Activated T-cell treated with anti-CD3 and anti-CD28 coated beads, Interleukin-2, amount 50 U/mL, for 48 hours (primary cell): ENCODE measurements at places on chromosomes 13 and 19.

GRCh38 chr19:10871711-10872545 lies 575 bp downstream of the CARM1 start:
- peak; percentile 66 for DNase-seq

GRCh38 chr13:111876506-111876905 lies 190.4 kb upstream of the SOX1 start:
- DNase-seq, result no peak

GRCh38 chr19:20243629-20244028 lies 76.6 kb downstream of the ZNF486 start:
- no peak for DNase-seq

DNA sequence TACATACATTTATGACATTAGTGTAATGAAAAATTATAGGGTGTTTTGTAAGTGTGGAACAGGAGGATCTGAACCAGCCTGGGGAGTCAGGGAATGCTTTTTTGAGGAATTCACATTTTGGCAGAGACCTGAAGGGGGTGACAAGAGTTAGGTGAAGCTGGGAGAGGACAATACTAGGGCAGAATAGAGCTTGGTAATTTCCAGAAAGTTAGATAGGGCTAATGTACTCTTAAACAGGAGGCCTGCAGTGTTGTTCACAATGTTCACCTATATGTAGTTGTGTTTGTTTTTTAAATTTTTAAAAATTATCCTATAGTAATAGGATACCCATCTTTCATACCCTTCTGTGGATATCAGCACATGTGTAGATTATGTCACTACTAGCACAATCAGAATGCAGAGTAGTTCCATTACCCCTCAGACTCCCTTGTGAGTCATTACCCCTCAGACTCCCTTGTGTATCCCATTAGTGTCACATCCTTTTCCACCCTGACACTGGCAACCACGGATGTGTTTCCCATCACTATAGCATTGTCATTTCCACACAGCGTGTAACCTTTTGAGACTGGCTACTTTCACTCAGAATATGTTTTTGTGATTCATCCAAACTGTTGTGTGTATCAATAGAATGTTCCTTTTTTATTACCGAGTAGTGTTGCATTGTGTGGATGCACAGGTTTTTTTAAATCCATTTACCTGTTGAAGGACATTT lies 43.1 kb downstream of the PCCA start:
- peak; percentile 53 for DNase-seq

- DNase-seq, result no peak
Measured at GRCh38 chr19:3782903-3783302, 3.3 kb downstream of the MATK start.

DNA sequence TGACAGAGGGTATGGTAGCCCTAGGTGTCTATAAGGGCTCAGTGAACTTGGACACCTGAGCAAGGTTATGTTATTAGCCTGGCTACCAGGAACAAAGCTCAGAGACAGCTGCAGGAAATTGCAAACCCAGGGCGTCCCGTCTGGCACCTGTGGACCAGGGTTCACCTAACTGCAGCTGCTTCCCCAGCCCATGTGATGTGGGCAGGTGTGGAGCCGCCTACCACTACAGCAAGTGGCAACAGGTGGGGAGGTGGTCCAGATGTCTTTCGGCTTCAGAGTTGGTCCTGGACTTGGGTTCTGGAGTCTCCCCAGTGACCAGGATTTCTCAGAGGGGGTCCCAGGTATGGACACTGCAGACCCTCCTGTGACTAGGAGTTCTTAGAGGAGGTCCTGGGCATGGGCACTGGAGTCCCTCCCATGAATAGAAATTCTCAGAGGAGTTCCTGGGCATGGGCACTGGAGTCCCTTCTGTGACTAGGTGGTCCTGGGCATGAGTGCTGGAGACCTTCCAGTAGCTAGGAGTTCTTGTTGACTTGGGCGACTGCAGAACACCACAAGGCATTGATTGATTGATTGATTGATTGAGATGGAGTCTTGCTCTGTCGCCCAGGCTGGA lies 25.2 kb downstream of the ACTL9 start:
- DNase-seq, result no peak

- peak; percentile 38 for DNase-seq
Measured at GRCh38 chr19:7010722-7011593, 10.3 kb downstream of the MBD3L2B start.

- no peak for DNase-seq
Measured at GRCh38 chr13:48602296-48603016, 51.3 kb upstream of the CYSLTR2 start.

- DNase-seq, result no peak
Measured at GRCh38 chr13:48155848-48156247, 60.9 kb upstream of the MED4 start.

- no peak for DNase-seq
Measured at GRCh38 chr13:25276748-25277147, 10.5 kb downstream of the MTMR6 start.

DNA sequence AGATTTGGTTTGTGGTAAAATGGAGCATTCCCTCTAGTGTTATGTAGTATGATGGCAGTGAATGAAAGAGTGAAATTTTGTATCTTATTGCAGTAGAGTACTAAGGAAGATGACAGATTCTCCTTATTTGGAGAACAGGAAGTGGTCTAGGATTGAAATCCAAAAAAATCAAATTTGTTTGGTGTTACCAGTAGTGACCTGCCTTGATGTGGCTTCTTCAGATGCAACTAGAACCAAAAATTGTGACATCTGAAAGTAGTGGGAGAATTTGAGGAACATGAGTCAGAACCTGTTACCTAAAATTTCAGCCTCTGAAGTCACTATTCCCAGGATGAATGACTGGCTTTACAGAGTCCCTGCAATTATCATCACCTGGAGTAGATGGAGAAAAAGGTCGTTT lies 165.9 kb downstream of the KLF5 start:
- DNase-seq, result no peak

DNA sequence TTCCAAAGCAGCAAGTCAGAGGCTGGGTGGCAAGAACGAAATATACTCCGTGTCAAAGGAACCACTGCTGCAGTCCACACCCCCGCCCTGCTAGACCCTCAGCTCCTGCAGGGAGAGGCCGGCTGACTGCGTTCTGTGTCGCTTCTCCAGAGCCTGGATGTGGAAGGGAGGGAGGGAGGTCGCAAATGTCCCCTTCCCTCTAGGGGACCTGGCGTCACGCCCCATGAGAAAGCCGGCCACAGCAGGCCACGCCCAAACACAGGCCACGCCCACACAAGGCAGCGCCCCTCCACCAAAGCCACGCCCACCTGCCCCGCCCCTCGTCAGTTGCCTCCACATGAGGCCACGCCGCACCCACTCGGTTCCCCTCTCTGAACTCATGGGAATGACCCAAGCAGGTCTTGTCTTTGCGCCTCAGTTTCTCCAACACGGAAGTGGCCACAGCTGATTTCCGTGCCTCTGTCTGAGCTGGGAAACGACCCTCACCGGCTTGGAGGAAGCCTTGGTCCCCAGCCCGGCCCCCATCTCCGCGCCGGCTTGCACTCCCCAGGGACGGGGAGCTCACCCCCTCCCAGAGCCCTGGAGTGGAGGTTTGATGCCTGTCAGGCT lies 38.4 kb upstream of the TCF3 start:
- peak; percentile 81 for DNase-seq

DNA sequence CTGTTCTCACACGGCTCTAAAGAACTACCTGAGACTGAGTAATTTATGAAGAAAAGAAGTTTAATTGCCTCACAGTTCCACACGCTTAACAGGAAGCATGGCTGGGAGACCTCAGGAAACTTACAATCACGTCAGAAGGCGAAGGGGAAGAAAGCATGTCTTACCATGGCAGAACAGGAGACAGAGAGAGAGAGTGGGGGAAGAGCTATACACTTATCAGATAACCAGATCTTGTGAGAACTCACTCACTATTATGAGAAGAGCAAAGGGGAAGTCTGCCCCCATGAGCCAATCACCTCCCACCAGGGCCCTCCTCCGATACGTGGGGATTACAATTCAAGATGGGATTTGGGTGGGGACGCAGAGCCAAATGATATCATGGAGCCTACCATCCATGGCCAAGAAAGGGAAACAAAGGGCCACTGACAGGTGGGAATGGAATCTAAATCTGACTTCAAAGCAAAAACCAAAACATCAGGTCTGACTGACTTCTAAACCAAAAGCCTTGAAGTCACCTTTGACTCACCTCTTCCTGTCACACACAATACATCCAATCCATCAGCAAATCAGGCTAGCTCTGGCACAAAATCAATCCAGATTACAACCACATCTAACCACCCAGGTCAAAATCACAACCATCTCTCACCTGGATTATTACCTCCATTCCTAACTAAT lies 189.7 kb downstream of the ENOX1 start:
- peak; percentile 38 for DNase-seq

DNA sequence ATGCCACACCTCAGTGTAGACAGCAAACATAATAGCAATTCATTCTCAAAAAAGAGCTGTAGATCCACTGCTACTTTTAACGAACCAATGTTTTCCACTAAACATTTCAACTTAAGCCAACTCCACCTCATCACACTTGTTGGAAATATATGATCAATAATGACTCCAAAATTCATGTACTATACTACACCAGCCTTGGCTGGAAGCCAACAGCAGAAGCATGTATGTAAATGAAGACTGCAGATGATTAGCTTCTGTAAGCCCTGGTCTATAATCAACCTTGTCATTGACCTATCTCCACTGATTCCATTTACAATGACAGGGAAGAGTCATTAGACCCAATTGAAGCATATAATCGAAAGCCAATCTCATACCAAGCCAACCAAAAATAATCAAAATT lies 71.7 kb downstream of the STK24 start:
- no peak for DNase-seq

- DNase-seq, result no peak
Measured at GRCh38 chr13:23161481-23161825, 19.3 kb upstream of the SGCG start.

GRCh38 chr19:4506449-4507149 lies 11.7 kb downstream of the PLIN4 start:
- DNase-seq, result peak; percentile 26

- no peak for DNase-seq
Measured at GRCh38 chr13:29190298-29190697, 370.2 kb downstream of the MTUS2 start.

- DNase-seq, result no peak
Measured at GRCh38 chr19:21574607-21575006, 69.2 kb downstream of the ZNF429 start.

DNA sequence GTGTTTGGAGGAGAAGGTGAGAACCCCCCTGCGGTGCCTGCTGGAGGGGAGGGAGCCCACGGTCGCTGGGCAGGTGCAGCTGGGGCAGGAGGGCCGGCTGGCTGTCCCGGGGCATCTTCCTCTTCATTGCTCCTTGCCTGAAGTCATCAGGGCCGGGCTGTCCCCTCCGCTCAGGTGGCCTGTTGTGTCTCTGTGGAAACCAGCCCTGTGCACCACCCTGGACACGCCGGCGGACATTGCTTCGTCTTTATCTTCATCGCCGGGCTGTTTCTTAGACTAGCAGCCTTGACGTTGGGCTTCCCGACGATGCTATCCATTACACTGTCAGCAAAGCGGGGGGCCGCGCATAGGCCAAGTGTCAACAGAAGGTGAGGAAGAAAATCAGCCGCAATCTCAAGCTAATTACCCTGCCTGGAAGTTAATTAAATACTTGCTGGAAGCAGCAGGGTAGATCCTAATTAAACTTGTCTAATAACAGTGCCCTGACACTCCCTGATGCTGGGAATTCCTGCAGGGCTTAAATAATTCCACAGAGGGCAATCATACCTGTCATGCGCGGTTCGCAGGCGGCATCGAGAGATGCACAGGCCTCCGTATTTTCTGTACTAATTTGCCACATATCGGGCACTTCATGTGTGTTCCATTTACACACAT lies 111.4 kb upstream of the SOX1 start:
- no peak for DNase-seq

GRCh38 chr13:111269508-111269907 lies 50.9 kb upstream of the TEX29 start:
- DNase-seq, result no peak

DNA sequence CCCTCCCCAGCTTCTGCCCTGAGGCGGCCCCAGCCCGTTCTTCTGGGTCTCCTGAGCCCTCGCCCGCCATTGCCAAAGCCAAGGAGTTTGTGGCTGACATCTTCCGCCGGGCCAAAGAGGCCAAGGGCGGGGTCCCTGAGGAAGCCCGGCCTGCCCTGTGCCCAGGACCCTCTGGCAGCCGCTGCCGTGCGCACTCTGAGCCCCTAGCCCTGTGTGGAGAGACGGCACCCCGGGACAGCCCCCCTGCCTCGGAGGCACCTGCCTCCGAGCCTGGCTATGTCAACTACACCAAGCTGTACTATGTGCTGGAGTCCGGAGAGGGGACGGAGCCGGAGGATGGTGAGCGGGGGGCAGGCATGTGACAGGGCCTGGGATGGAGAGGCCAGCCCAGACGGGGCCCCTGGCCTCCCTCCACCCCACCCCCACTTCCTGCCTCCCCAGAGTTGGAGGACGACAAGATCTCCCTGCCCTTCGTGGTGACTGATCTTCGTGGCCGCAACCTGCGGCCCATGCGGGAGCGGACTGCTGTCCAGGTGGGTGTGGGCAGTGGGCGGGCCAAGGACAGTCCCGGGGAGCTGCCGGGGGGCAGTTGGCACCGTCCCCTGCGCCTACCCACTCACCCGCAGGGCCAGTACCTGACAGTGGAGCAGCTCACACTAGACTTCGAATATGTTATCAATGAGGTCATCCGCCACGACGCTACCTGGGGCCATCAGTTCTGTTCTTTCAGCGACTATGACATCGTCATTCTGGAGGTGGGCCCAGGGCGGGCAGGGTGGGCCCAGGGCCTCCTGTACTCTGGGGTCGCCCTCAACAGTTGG lies 7.0 kb downstream of the DCAF15 start:
- no peak for DNase-seq

- peak; percentile 99 for DNase-seq
Measured at GRCh38 chr19:1173845-1174809, at the start of gene SBNO2. SBNO2 (minus strand) TSS chr19:1174268; CDS start chr19:1154276, 19,992 bp downstream.

GRCh38 chr13:111384441-111385182 lies 64.2 kb downstream of the TEX29 start:
- no peak for DNase-seq
